Esophagus squamous epithelium (tissue), 5 donors: ENCODE measurements at places on chromosomes 11 and 22. TPM values are rescaled to one million over a fixed set of nuclear protein-coding genes. Genes with fewer than 3 reads are reported as not detected.

SYCE3 gene
- 1.8 TPM for total RNA-seq

FAM111B gene
- 14.9 TPM for total RNA-seq

- no peak overlapping the region for H3K4me3 ChIP-seq
- no peaks in the 10 kb centered on the region for H3K27me3 ChIP-seq
- DNase-seq = no peak
- H3K27ac ChIP-seq = peak overlapping the region; percentile 3
- no peaks in the 10 kb centered on the region for H3K4me1 ChIP-seq
Measured at GRCh38 chr22:42596863-42597530, 17.7 kb downstream of the POLDIP3 start.

GRCh38 chr11:13101644-13102512 is 92.8 kb downstream of the RASSF10 start:
- peaks cover 8% of the 10 kb centered on the region for H3K4me1 ChIP-seq
- H3K27me3 ChIP-seq = no peaks in the 10 kb centered on the region
- H3K4me3 ChIP-seq = no peak overlapping the region
- DNase-seq = no peak
- no peaks in the 10 kb centered on the region for H3K36me3 ChIP-seq

DNA sequence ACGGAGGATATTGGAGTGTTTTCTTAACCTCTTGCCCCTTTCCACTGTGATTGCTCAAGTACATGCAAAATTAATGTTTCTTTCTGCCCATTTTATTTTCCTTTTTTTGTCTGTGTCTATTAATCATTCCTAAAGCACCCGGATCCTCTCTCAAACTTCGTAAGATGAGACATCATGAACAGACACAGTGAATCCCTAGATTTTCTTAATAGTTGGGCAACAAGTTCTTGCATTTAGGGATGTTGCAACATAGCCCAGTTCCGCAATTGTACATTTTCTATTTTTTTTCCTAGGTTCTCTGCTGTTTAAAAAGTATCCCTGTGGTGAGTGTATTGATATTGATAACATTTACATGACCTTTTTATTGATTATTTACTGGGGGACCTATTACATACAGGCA is 2.9 kb downstream of the FAM111A start:
- H3K36me3 ChIP-seq = peaks cover 24% of the 10 kb centered on the region
- peaks cover 18% of the 10 kb centered on the region for H3K4me1 ChIP-seq
- peak overlapping the region; percentile 51 for H3K4me3 ChIP-seq
- no peaks in the 10 kb centered on the region for H3K27me3 ChIP-seq
- H3K27ac ChIP-seq = peak overlapping the region; percentile 99
- no peak for DNase-seq
